ENCODE measurements at places on chromosomes 6 and 20.

GRCh38 chr6:36624461-36625157 is 30.4 kb downstream of the SRSF3 start:
- DNase-seq: no peak

GRCh38 chr6:142902636-142903053 is 42.3 kb downstream of the HIVEP2 start:
- DNase-seq: peak; percentile 63

DNA sequence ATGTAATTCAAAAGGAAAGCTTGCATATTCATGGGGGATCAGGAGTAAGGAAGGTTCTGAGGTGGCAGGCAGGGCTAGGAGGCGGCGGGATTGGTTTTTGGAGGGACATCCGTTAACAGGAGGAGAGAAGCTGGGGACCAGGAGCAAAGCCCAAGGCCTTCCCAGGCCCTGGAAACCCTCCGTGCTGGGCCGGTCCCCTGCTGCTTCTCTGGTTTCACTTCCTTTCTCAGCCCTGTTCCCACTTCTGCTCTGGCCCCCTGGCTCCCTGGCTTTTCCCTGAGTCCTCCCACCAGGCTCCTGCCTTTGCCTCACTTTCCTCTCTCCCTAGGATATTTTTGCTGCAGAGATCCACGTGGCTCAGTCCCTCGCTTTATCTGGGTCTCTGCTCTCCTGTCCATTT is 26.4 kb upstream of the SALL4 start:
- no peak for DNase-seq

- no peak for DNase-seq
These were observed 115.7 kb upstream of the PRND start for GRCh38 chr20:4606051-4606450.

DNA sequence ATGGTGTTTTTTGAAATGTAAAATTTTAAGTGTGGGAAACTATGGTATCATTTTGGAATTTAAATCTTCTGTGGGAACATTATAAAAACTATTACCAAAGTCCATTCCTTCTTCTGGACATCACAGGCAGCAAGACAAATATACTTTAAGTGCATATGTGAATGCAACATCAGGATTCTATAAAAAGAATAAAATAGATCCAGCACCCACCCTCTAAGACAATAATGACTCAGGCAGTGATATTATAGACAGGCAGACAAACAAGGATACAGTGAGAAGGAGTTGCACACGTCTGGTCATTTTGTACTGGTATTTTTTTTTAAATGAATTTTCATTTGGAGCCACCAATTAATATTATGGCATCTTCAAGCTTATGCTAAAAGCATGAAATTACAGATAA is 21.1 kb upstream of the NEDD9 start:
- DNase-seq: no peak

GRCh38 chr6:169707772-169708171 is 5.8 kb downstream of the C6orf120 start:
- no peak for DNase-seq

GRCh38 chr6:46254946-46255345 is 84.2 kb upstream of the ENPP5 start:
- no peak for DNase-seq

- no peak for DNase-seq
These were observed 483 bp downstream of the NCOA6 start for GRCh38 chr20:34824806-34825529.

GRCh38 chr6:158972241-158973233 is 27.5 kb downstream of the RSPH3 start:
- DNase-seq: no peak
